ENCODE measurements at places on chromosomes 5 and 9. TPM values are rescaled to one million over a fixed set of nuclear protein-coding genes. Genes with fewer than 3 reads are reported as not detected.

The HMCN2 gene
- 0.21 TPM for total RNA-seq

The CFAP90 gene
- total RNA-seq: not detected

The S1PR3 gene
- 1.3 TPM for total RNA-seq

The NR2F1 gene
- 5.4 TPM for total RNA-seq

The MRPL50 gene
- total RNA-seq: 15.8 TPM

The C9orf43 gene
- total RNA-seq: 0.64 TPM

The SLCO6A1 gene
- total RNA-seq: 0.16 TPM

The TRIM36 gene
- total RNA-seq: 16.9 TPM

The CLIC3 gene
- total RNA-seq: not detected

The NFIB gene
- total RNA-seq: 8.9 TPM

The ZNF462 gene
- 14.7 TPM for total RNA-seq

The CCL19 gene
- not detected for total RNA-seq

The QRFP gene
- total RNA-seq: not detected

The ANXA2R gene
- 0.86 TPM for total RNA-seq

The PTPN3 gene
- 0.05 TPM for total RNA-seq

The MYMK gene
- 441 TPM for total RNA-seq

The RABGAP1 gene
- total RNA-seq: 32.5 TPM

The PRDM9 gene
- total RNA-seq: not detected

The CTXN3 gene
- total RNA-seq: not detected

The CTNNAL1 gene
- total RNA-seq: 45.6 TPM

The DAB2 gene
- total RNA-seq: 55.3 TPM

The PBX3 gene
- 25.0 TPM for total RNA-seq

The BARX1 gene
- not detected for total RNA-seq

The LRRC70 gene
- total RNA-seq: 0.19 TPM

The ADGRD2 gene
- total RNA-seq: not detected

The HAVCR2 gene
- total RNA-seq: 0.37 TPM

The MEIKIN gene
- not detected for total RNA-seq

The GZMA gene
- total RNA-seq: not detected

The SLC45A2 gene
- 0.05 TPM for total RNA-seq

The PDGFRB gene
- 26.1 TPM for total RNA-seq

The RNF224 gene
- total RNA-seq: not detected

The ZFAND5 gene
- 182 TPM for total RNA-seq

The ANGPTL2 gene
- 80.6 TPM for total RNA-seq

The FOXD4L3 gene
- not detected for total RNA-seq

The NXNL2 gene
- total RNA-seq: 0.27 TPM

The CMBL gene
- total RNA-seq: 2.0 TPM

The SEMA5A gene
- 2.7 TPM for total RNA-seq

The SPINK1 gene
- total RNA-seq: not detected

The SERINC5 gene
- 23.7 TPM for total RNA-seq

The CDKN2AIPNL gene
- 23.5 TPM for total RNA-seq

The ST8SIA4 gene
- 4.5 TPM for total RNA-seq

The TAS2R1 gene
- not detected for total RNA-seq

The PRRX2 gene
- not detected for total RNA-seq

The RFESD gene
- total RNA-seq: 1.2 TPM

The TMEM171 gene
- total RNA-seq: 22.6 TPM

The ANXA6 gene
- 661 TPM for total RNA-seq

The UBTD2 gene
- 40.5 TPM for total RNA-seq

The GPR150 gene
- 0.31 TPM for total RNA-seq

The C5orf47 gene
- total RNA-seq: not detected

The MORN5 gene
- not detected for total RNA-seq

The FOXI1 gene
- not detected for total RNA-seq

The IFNA21 gene
- not detected for total RNA-seq

Data from myocyte (in vitro differentiated cells).